ENCODE measurements at places on chromosomes 5 and 9. TPM values are rescaled to one million over a fixed set of nuclear protein-coding genes. Genes with fewer than 3 reads are reported as not detected.

KLF9 gene
- total RNA-seq: 4.5 TPM

PCDHGA3 gene
- not detected for total RNA-seq

CCNJL gene
- total RNA-seq: 3.1 TPM

PDCD1LG2 gene
- total RNA-seq: 22.9 TPM

C9orf153 gene
- 0.28 TPM for total RNA-seq

MTX3 gene
- 16.2 TPM for total RNA-seq

SLC4A9 gene
- 0.04 TPM for total RNA-seq

CYSRT1 gene
- total RNA-seq: 0.92 TPM

TRIM14 gene
- total RNA-seq: 35.0 TPM

CDH9 gene
- total RNA-seq: not detected

MFAP3 gene
- total RNA-seq: 34.6 TPM

FGFR4 gene
- 5.5 TPM for total RNA-seq

SPINK4 gene
- not detected for total RNA-seq

RAPGEF1 gene
- total RNA-seq: 31.1 TPM

SLC25A25 gene
- 8.7 TPM for total RNA-seq

MZB1 gene
- total RNA-seq: 0.21 TPM

TMEM174 gene
- total RNA-seq: not detected

CTSL gene
- 96.1 TPM for total RNA-seq

CDC20B gene
- total RNA-seq: not detected

CDKN2B gene
- total RNA-seq: 4.7 TPM

MEIKIN gene
- total RNA-seq: not detected
